Upper lobe of left lung (tissue), 6 donors: ENCODE measurements at places on chromosomes 16 and 17. TPM values are rescaled to one million over a fixed set of nuclear protein-coding genes. Genes with fewer than 3 reads are reported as not detected.

SCARF1 gene
- total RNA-seq: 58.5 TPM

FASN gene
- total RNA-seq: 417 TPM

OSGIN1 gene
- total RNA-seq: 34.2 TPM

CDK5R1 gene
- total RNA-seq: 1.2 TPM

CLEC18C gene
- not detected for total RNA-seq

ZFPM1 gene
- total RNA-seq: 2.3 TPM

CLEC19A gene
- not detected for total RNA-seq

ORAI3 gene
- 22.2 TPM for total RNA-seq

CALCOCO2 gene
- total RNA-seq: 165 TPM

EPN3 gene
- total RNA-seq: 0.86 TPM

GRCh38 chr16:30068750-30069610 is 3.4 kb downstream of the ALDOA start:
- DNase-seq: no peak
- no peak overlapping the region for H3K27ac ChIP-seq
- no peak overlapping the region for H3K4me3 ChIP-seq
- H3K4me1 ChIP-seq: peaks cover 40% of the 10 kb centered on the region

GRCh38 chr17:82808006-82808405 is 31.8 kb downstream of the ZNF750 start:
- H3K36me3 ChIP-seq: peaks cover 46% of the 10 kb centered on the region

- no peaks in the 10 kb centered on the region for H3K27me3 ChIP-seq
- no peak overlapping the region for H3K27ac ChIP-seq
- H3K4me1 ChIP-seq: no peaks in the 10 kb centered on the region
Measured at GRCh38 chr17:27978689-27979175, 63.7 kb upstream of the NLK start.

DNA sequence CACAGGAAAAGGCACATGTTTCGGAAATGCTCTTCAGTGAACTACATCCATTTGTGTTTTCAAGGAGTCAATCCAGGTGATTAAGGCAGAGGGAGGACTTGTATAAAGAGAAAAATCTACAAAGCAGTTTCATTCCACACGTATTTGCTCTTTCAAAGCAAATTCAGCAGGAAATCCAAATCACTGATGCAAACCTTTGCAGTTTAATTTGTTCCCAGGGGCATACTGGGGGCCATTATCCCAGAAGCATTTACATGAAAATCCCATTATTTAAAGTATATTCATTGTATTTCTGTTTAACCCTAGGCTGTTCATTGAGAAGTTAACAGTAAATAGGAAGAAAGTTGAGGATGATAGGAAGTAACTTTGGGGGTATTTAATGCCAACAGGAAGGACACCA is 147.9 kb downstream of the PMP22 start:
- no peaks in the 10 kb centered on the region for H3K4me1 ChIP-seq
- no peak for DNase-seq
- no peak overlapping the region for H3K27ac ChIP-seq

GRCh38 chr16:70610273-70611223 is 35.8 kb upstream of the IL34 start:
- H3K27ac ChIP-seq: no peak overlapping the region
- H3K4me1 ChIP-seq: no peaks in the 10 kb centered on the region
- H3K27me3 ChIP-seq: no peaks in the 10 kb centered on the region
- no peak for DNase-seq
- H3K36me3 ChIP-seq: no peaks in the 10 kb centered on the region

- H3K4me3 ChIP-seq: no peak overlapping the region
- H3K27ac ChIP-seq: no peak overlapping the region
- no peaks in the 10 kb centered on the region for H3K4me1 ChIP-seq
- H3K27me3 ChIP-seq: no peaks in the 10 kb centered on the region
Measured at GRCh38 chr17:9408868-9409829, 166.5 kb downstream of the STX8 start.

GRCh38 chr17:37039269-37039668 is 90.5 kb downstream of the AATF start:
- H3K27me3 ChIP-seq: no peaks in the 10 kb centered on the region
- H3K4me3 ChIP-seq: no peak overlapping the region
- H3K4me1 ChIP-seq: no peaks in the 10 kb centered on the region

DNA sequence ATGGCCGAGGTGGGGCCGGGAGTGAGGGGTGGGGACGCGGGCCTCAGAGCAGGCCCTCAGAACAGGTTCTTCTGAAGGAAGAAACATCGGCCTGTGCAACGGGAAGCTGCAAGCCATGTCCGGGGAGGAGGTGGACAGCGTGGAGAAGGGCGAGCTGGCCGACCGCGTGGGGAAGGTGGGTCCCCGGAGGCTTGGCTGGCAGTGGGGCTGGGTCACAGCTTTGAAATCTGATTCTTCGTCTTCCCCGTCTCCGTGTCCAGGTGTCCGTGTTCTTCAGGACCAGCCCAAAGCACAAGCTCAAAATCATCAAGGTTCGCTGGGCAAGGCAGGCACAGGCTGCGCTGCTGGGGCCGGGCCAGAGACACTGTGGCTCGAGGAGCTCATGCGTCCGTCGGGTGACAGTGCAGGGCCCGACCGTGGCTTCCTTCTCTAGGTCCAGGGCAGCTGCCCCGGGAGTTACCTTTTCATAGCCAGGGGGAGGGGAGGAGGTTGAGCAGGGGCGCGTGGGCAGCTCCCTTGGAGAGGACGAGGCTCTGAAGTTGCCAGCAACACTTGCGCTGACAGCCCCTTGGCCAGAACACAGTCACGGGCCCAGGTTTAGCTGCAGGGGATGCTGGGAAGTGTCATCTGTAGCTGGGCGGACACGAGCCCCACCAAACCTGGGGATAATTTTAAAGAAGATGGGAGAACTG is 51.3 kb downstream of the MEAK7 start:
- peak; percentile 12 for DNase-seq
- no peak overlapping the region for H3K4me3 ChIP-seq
- no peaks in the 10 kb centered on the region for H3K27me3 ChIP-seq
- H3K4me1 ChIP-seq: no peaks in the 10 kb centered on the region

- no peaks in the 10 kb centered on the region for H3K36me3 ChIP-seq
- DNase-seq: peak; percentile 69
- no peaks in the 10 kb centered on the region for H3K27me3 ChIP-seq
- H3K27ac ChIP-seq: peak overlapping the region; percentile 77
- H3K4me1 ChIP-seq: peaks cover 42% of the 10 kb centered on the region
- no peak overlapping the region for H3K4me3 ChIP-seq
Measured at GRCh38 chr16:11629071-11630030, 38.9 kb upstream of the SNN start.

DNA sequence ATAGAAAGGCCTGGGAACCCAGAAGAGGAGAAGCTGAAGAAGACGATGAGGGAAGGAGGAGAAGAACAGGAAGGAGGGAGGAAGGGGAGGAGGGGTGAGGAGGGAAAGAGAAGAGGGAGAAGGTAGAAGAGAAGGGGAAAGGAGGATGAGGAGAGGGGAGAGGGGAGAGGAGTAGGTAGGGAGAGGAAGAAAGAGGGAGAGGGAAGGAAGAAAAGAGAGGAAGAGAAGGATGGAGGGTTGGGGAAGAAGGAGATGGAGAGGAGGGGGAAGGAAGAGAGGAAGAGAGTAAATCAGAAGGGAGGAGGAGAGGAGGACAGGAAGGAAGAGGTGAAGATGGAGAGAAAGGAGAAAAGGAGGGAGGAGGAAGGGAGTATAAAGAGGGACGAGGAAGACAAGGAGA is 109.6 kb upstream of the IRX6 start:
- DNase-seq: no peak
- H3K36me3 ChIP-seq: no peaks in the 10 kb centered on the region
- H3K4me3 ChIP-seq: no peak overlapping the region
- H3K27me3 ChIP-seq: no peaks in the 10 kb centered on the region
- no peaks in the 10 kb centered on the region for H3K4me1 ChIP-seq
- no peak overlapping the region for H3K27ac ChIP-seq

GRCh38 chr16:894841-895240 is 75.9 kb downstream of the LMF1 start:
- peaks cover 27% of the 10 kb centered on the region for H3K36me3 ChIP-seq
- H3K4me1 ChIP-seq: no peaks in the 10 kb centered on the region
- peak; percentile 79 for DNase-seq

GRCh38 chr17:72136692-72137091 is 15.9 kb downstream of the SOX9 start:
- H3K4me1 ChIP-seq: no peaks in the 10 kb centered on the region
- no peak for DNase-seq
- H3K4me3 ChIP-seq: no peak overlapping the region
- no peak overlapping the region for H3K27ac ChIP-seq
- no peaks in the 10 kb centered on the region for H3K36me3 ChIP-seq

DNA sequence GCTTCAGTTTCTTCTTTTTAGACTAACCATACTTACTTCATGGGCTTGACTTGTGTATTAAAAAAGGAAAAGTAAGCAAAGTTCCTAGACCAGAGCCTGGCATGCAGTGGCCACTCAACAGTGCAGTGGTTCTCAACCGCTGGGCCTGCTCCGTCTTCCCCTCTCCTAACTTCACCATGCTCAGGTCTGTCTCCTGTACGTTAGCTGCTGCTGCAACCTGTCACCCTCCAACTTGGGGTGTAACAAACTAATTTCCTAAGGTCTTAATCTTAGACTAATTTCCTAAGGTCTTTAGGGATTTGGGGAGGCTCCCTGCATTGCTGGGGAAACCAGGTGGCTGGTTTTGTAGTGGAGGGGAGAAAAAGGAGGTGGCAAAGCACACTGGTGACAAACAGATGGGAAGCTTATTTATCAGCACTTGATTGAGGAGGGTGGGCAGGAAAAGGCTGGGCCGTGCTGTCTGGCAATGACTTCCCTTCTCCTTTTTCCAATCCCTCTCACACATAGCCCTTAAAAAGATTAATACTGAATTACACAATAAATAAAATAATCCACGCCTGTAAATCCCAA is 2.2 kb upstream of the ARL4D start:
- peaks cover 35% of the 10 kb centered on the region for H3K4me1 ChIP-seq
- no peak overlapping the region for H3K27ac ChIP-seq
- DNase-seq: no peak
- no peaks in the 10 kb centered on the region for H3K27me3 ChIP-seq
- H3K36me3 ChIP-seq: no peaks in the 10 kb centered on the region

DNA sequence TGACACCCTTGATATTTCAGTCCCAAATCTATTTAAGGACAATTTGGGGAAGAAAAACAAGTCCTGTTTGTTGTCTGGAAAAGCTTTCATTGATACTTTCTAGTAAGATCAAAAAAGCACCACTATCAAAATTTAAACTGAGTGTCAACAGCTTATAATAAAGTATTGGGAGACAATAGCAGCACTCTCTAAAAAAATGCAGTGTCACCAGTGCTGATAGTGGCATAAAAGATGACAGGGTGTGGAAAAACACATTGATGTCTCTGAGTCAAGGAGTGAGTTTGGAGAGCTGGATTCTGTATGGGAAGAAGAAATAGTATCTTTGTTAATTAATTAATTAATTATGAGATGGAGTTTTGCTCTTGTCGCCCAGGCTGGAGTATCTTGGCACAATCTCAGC is 8.3 kb upstream of the TOM1L1 start:
- no peak for DNase-seq
- H3K4me3 ChIP-seq: no peak overlapping the region
- H3K27me3 ChIP-seq: no peaks in the 10 kb centered on the region
- no peak overlapping the region for H3K27ac ChIP-seq
- no peaks in the 10 kb centered on the region for H3K4me1 ChIP-seq

DNA sequence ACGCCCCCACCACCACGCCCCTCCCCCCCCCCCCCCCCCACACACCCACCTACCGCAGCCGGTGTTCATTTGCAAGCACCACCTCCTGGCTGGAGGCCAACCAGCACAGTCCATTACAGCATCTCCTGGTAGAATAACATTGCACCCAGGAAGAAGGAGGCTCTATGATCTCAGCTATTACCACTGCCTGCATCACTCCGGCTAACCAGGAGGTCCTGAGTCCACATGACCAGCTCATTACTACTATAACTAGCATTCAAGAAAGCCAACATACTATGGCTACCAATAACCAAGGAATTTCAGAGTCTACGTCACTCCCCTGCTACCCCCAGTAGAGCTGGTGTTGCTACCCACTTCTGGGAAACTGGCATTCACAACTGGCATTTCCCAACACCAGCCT is 81.1 kb upstream of the ALOX12 start:
- no peaks in the 10 kb centered on the region for H3K36me3 ChIP-seq
- DNase-seq: no peak

DNA sequence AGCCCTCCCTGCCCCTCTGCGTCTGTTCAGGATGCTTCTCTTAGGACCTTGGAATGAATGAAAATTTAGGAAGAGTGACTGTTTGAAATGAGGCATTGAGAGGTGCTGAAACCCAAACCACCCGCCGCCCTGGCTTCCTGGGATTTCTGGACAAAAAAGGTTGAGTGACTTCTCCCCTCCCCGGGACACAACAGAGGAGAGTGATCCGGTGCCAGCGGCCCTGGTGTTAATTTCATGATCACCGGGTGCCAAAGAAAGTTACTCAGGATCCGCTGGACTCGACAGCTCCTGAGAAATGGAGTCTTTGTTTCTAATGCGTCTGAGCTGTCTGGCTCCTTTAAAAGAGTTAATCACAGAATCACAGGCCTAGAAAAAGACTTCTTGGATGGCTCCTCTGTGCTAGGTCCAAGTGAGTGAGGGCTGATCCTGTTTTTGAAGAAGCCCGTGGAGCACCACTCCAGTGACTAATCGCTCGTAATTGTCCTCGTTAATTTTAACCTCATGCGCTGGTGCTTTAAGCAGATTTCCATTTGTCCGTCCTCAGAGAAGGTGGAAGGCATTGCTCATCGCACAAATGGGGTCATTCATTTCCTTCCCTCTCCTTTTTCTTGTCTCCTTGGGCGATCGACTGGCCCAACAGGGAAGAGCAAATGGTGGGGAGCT is 144.4 kb upstream of the ZFHX3 start:
- H3K4me3 ChIP-seq: no peak overlapping the region
- no peaks in the 10 kb centered on the region for H3K4me1 ChIP-seq
- DNase-seq: no peak
- H3K36me3 ChIP-seq: no peaks in the 10 kb centered on the region
- H3K27me3 ChIP-seq: no peaks in the 10 kb centered on the region
- H3K27ac ChIP-seq: no peak overlapping the region

DNA sequence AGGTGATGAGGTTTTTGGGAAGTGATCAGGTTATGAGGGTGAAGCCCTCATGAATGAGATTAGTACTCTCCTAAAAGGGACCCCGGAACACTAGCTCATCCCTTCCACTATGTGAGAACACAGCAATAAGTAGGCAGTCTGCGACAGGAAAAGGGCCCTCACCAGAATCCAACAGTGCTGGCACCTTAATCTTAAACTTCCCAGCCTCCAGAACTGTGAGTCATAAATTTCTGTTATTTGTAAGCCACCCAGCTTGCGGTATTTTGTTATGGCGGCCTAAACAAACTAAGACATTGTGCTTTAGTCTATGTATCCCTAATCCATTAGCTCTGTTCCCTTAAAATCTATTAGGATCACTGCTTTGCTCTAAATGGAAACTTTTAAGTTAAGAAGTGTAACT is 8.5 kb downstream of the SLFN12 start:
- no peak for DNase-seq
- no peak overlapping the region for H3K27ac ChIP-seq
- no peaks in the 10 kb centered on the region for H3K4me1 ChIP-seq
- no peaks in the 10 kb centered on the region for H3K36me3 ChIP-seq
- H3K4me3 ChIP-seq: no peak overlapping the region

- DNase-seq: no peak
- H3K4me3 ChIP-seq: no peak overlapping the region
- H3K27ac ChIP-seq: no peak overlapping the region
- no peaks in the 10 kb centered on the region for H3K27me3 ChIP-seq
- no peaks in the 10 kb centered on the region for H3K4me1 ChIP-seq
Measured at GRCh38 chr16:82119405-82119804, 50.6 kb downstream of the MPHOSPH6 start.
